ENCODE measurements at places on chromosomes 5 and 9.

- no peak for DNase-seq
Measured at GRCh38 chr9:104740621-104741020, 6.9 kb upstream of the NIPSNAP3A start.

DNA sequence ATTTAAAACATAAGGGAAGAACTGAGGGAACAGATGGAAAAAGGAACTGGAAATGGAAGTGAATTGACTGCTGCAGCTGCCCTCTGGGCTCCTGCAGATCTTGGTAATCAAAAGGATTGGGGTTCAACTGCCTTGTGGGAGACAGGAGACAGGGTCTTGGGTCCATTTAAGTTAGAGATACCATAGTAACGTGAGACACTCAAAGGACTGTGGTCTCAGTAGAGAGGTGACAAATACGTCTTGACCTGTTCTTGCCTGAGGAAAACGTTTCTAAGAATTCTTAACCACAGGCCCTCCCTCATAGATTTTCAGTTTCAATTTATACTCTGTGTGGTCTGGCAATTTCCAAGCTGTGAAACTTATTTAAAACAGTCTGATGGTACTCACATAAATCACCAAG is 100.8 kb upstream of the DHFR start:
- no peak for DNase-seq

DNA sequence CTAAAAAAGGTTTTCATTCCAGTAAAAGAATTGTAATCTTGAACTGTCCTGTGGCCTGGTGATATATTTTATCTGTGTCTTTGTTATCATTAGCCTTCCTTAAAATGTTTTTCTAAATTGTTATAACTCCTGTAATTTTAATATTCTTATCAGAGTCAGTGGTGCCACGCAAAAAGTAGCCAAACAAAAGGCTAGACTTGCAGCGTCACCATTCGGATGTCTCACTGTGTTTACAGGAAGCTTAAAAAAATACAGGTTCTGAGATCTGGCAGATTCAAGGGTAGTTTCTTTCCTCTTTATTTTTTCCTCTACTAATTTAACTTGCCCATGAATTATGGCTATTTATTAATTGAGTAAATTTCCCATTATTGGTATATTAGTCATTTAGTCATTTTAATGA is 362.3 kb downstream of the MAT2B start:
- DNase-seq: no peak

DNA sequence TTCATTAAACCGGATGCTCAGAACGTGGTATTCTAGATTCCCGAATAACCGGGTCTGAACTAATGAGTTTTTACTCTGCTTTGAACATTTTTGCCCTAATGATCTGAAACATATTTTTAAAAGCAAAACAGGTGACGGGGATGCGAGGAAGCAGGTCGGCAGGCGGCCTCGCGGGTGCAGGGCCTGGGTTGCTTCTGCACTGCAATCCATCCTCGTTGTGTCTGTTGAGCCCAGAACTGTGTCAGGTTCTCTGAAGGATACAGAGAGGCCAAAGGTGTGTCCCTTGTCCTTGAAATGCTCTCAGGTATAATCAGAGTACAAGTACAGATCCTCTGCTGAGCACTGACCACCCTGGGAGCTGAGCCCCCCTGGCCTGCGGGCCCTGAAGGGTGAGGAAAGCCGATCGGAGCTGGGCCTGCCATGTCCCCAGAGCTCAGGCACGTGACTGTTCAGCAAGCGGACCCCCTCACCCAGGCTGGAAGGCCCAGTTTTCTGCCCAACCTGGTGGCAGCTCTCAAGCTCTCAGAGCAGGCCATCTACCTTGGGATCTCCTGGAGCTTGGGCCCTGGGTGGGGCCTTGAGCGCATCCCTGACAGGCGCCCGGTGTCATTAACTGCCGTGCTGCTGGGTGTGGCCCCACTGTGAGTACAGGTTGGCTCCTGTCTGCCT is 151.8 kb downstream of the OLFM1 start:
- no peak for DNase-seq

GRCh38 chr5:104937598-104937997 is 1375.0 kb upstream of the NUDT12 start:
- DNase-seq: no peak
